ENCODE measurements at places on chromosomes 16 and 17.
A peak's percentile ranks its signal among the peaks of the same experiment; 100 is the strongest.

- no peak for DNase-seq
Measured at GRCh38 chr16:17566075-17566474, 95.3 kb upstream of the XYLT1 start.

DNA sequence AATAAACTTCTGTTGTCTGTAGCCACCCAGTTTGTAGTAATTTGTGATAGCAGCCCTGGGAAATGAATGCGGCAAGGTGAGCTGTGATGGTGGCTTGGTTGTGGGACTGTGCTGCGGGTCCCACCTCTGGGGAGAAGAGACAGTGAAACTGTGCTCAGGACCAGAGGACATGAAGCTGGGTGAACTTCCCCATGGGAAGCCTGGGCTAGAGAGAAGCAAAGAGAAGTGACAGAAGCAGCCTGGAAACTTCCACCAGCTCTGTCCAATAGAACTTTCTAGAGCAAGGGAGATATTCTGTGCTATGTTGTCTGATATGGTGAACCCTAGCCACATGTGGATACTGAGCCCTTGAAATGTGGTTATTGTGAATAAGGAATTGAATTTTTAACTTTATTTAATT lies 51.5 kb upstream of the EMP2 start:
- no peak for DNase-seq

GRCh38 chr17:27519550-27519949 lies 63.3 kb downstream of the KSR1 start:
- no peak for DNase-seq

- no peak for DNase-seq
Measured at GRCh38 chr16:31696968-31697743, 169.5 kb downstream of the AHSP start.

DNA sequence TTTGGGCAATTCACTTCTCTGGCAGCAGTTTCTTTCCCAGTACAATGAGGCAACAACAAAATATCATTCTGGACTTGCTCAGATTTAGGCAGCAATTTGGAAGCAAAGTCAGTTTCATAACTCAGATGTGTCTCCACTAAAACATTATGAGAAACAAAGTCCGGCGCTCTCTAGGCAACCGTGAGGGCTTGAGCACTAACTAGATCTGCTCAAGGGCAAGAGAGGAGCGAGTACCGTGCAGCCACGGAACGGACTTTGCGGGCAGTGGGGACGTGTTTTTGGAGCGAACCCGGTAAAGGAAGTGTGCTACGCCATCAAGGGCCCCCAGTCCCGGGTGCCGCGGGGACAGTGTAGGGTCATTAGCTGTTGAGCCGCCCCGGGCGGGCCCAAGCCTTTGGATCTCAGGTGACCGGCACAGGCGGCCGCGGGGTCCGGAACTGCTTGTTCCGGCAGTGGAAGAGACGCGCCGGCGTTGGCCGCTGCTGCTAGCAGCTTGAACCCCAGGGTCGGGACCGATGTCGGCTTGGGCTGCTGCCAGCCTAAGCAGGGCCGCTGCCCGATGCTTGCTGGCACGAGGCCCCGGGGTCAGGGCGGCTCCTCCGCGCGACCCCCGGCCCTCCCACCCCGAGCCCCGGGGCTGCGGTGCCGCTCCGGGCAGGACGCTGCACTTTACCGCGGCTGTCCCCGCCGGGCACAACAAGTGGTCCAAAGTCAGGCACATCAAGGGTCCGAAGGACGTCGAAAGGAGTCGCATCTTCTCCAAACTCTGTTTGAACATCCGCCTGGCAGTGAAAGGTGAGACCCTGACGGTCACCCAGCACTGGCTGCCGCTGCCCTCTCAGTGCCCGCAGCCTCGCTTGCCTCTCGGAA lies at the start of gene TACO1:
TSS of gene TACO1 (plus strand) at position 327 of the 870 bp plus-strand sequence. CDS start at position 516, 189 bp downstream.
- DNase-seq, result peak; percentile 73

DNA sequence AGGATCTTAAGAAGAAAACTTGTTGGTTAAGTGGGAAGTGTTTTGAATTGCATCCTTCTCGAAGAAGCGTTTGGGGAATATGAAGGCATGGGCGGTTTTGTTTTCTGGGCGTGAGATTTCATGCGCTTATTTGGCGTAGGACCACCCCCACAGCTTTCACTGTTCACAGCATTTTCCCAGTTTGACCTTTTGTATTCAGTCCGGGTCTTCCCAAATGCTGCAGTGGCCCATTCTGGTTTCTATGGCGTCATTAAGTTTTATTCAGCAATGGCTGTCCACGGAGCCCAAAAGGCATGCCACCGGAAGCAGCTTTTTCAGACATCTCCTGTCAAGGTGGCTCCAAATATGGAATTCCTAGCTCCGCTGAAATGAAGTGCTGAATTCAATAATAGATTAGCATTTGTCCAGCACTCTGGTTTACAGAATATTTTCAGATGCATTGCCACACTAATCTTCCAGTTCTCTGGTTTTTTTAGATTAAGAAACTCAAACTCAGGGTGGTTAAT lies 90.6 kb upstream of the FBXO47 start:
- no peak for DNase-seq

- no peak for DNase-seq
Measured at GRCh38 chr17:53844491-53845107, 21.9 kb downstream of the KIF2B start.

DNA sequence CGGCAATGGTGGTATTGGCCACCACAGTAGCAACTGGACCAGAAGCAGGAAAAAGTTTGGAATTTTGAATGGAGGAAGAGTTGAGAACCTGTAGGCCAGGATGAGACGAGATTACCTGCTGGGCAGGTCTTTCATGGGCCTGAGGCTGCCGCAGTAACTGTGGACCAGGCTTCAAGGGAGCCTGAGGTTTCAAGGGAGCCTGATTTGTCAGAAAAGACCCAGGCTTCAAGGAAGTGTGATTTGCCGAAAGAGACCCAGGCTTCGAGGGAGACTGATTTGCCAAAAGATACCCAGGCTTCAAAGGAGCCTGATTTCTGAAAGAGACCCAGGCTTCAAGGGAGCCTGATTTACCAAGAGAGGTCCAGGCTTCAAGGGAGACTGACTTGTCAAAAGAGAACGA lies 66.6 kb upstream of the ARL4D start:
- no peak for DNase-seq
